ENCODE measurements at places on chromosomes 6 and 20.

DNA sequence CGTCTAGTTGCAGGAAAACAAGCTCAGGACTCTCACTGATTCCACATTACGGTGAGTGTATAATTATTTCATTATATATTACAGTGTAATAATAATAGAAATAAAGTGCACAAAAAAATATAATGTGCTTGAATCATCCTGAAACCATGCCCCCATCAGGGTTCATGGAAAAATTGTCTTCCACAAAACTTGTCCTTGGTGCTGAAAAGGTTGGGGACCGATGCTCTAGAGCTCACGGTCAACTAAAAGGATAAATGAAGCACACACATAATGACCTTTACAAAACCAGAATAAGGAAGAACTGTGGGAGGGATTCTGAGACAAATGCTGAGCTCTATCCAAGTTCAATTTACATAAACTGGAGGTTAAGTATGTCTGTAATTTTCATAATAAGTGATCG, 194.3 kb downstream of the COL19A1 start:
- DNase-seq: no peak

- DNase-seq: no peak
These were observed 96.4 kb downstream of the RPS12 start for GRCh38 chr6:132910759-132911158.

DNA sequence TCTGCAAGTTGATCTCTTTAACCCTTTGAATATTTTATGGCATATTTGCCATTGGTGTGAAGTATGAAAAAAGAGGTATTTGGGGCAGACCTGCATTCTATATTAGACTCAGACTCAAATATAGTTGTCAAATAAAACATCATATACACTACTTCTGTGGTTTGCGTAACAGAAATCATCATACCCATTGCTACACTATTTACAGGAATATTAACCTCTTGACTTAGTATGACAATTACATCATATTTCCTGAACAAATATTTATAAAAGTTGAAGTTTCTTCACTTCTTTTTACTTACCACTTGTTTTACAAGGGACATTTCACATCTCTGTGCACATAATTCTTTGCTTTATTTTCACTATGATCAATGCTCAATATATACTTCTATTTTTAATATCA, 206.0 kb downstream of the HAO1 start:
- no peak for DNase-seq

DNA sequence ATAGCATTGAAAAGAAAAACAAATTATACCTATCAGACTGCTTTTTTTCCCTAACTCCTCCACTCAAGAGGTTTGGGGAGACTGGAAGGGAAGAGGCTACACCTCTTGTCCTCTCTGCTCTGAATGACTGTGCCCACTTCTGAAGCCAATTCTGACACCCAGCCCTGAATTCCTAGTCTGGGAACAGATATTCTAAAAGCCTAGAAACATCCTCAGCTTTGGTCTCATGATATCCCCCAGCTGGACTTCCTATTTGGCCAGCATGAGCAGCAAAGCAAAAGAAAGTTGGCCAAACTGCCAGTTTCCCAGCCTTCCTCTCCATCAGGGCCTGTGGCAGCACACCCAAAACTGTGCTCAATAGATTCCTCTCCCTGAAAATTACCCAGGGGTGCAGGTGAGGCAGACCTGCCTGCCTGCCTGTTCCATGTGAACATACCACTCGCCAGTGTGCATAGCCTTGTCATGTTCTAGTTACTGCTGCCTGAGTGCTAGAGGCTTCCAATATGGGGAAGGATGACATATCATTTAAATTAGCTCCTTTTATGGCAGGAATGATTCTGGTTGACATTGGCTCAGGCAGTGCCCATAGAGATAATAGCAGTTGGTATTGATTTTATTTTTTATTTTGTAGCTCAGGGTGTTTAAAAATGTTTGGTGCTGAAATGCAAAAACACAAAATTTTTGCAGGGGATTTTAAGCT, 152.1 kb upstream of the RIN2 start:
- DNase-seq: no peak

DNA sequence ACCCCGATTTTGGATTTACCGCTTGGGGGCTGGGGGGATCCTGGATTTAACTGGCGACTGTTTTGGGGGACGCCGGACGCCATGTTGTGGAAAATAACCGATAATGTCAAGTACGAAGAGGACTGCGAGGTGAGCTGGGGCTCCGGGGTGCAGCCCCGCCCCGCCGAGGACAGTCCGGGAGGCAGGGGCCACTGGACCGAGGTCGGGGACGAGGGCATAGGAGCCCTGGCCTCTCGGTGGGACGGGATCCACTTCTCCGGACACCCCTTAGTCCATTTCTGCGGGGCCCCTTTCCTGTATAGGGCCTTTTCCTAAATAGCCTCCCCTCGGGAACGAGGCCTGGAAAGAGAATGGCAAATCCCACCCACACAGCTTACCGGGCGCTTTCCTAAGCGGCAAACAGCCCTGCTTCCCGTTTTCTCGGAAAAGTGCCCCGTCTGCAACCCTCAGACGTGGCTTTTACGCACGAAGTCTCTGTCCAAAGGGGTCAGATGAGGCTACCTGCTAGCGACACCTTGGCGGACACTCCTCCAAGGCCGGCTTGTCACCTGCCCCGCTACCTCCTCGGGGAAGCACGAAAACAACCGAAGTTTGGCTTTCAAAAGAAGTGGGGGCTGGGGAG, 469 bp downstream of the TFAP2C start:
- DNase-seq: no peak

DNA sequence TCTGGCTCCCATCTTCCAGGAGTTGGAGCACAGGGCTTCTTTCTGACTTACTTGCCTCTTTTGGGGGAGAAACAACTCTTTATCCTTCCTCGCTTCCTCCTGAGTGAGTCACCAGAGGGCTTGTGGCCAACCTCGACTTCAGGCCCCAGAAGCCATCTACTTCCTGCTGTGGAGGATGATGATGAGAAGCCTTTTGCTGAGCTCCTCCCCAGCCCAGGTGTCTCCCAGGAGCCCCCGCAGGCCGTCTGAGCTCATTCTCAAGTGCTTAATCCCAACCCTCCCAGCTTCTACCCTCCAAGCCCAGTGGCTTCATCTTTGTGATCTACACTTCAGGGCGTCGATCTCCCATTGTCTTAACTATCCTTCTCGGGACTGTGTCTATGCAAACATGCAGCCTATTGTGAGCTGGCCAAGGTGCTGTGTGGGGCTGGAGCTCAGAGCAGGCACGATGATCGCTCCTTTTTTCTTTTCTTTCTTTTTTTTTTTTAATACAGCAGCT, 27.9 kb downstream of the SDCBP2 start:
- DNase-seq: no peak

DNA sequence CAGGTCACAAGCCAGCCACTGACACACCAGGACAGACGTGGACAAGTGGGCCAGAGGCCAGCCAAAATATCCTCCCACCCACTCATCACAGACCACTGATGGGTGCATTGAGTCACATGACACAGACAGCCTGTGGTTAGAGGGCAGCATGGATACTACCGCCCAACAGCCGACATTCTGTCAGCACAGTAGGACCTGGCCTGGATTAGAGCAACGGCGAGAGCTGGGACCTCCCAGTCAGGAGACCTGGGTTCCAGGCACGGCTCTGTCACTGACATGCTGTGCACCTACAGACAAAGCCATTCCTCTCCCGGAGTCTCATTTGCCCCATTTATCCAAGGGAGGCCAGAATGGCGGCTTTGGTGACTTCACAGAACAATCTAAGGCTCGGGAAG, 8.0 kb downstream of the ZNF335 start:
- no peak for DNase-seq

DNA sequence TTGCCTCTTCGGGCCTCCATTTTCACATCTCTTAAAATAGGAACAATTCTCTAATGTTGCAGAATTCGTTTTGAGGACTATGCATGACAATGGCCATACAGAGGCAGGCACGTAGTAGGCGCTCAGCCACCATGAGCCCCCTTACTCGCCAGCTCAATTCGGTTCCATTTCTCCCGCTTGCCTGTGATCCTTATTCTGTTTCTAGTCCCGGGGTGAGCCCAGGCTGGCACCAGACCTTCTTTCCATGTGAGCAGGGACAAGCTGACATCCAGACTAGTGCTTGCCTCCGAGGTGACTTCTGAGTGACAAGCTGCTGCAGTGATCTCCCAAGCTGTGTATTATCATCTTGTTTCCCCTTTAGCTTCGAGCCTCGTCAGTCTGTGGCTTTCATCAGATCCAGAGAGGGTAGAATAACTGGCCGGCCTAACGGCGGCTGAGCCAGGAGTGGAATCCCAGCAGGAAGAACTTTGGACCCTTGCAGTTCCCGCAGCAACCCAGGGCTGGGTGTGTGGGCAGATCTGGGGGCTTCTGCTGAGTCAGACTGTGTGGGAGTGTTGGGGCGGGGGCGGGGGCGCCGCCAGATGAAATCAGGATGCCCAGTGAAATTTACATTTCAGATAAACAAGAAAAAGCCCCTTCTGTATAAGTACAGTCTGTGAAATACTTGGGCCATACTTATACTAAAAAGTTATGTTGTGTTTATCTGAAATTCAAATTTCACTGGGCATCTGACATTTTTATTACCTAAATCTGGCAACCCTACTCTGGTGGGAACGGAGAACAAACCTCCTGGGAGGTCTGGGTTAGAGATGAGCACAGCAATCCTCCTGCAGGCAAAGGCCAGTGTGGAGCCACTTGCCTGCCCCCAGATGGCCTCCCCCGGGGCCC, 10.9 kb downstream of the BANF2 start:
- DNase-seq: no peak

DNA sequence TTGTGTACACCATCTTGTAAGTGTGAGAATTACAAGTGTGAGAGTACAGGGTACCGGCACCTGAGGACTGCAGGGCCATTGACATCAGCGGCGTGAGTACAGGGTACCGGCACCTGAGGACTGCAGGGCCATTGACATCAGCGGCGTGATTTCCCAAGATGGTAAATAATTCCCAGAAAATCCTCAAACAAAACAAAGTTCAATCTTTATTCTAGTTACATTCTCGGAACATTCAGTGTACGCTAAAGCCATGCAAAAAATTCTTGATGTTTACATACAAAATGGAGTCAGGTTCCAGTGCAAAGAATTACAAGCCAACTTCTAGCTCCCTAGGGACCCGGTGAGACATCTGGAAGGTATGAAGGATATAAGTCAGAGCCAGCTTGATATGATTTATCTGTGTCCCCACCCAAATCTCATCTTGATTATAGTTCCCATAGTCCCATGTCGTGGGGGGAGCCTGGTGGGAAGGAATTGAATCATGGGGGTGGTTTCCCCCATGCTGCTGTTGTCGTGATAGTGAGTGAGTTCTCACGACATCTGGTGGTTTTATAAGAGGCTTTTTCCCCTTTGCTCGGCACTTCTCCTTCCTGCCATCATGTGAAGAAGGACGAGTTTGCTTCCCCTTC, 172.7 kb downstream of the TTLL2 start:
- no peak for DNase-seq

DNA sequence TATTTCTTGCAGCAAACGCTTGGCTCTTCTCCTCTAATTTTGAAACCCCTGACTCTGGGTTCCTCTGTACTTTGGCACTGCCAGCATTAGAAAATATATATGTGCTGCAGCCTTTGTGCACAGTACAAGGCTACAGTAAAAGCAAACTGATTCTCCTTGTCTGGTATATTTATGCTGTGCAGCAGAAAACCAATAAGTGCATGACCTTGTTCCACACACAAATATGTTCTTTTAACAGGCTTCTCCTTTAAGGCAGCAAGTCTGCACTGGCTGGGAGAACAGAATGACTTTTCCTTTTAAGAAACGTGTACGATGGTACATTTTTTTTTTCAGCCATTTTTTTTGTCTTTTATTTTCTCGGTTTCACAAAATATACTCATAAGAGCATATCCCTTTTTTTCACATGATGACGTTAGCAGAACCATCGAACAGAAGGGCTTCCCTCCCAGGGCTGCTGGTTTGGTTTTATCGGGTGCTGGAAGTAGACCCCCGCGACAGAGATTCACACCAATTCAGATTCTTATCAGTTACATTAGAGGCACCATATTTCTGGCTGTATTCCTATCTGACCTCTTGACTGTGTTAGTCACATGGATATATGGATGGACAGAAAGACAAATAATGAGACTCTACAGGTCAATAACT, 129.9 kb upstream of the ARID1B start:
- DNase-seq: no peak

- no peak for DNase-seq
These were observed 66.9 kb upstream of the CDH4 start for GRCh38 chr20:61185181-61185580.

DNA sequence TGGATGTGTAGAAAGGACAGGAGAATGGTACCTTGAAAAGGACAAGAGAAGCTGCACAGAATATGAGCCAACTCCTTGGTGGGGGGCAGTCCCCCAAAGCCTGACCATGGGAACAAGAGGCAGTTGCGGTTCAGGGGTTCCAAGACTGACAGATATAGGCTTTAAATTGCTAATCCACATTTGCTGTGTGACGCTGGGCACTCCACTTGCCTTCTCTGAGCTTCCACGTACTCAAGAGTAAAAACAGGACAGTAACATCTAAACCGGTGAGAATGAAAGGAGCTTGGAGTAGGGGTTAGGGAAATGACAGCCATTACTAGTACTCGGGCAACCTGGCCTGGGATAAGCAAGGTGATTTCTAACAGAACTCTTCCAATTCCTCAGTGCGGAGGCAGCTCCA, 57.9 kb upstream of the LRFN2 start:
- DNase-seq: no peak

- no peak for DNase-seq
These were observed 5.3 kb downstream of the KCNK5 start for GRCh38 chr6:39224011-39224410.

- DNase-seq: no peak
These were observed 101.2 kb downstream of the NUS1 start for GRCh38 chr6:117776441-117776840.

DNA sequence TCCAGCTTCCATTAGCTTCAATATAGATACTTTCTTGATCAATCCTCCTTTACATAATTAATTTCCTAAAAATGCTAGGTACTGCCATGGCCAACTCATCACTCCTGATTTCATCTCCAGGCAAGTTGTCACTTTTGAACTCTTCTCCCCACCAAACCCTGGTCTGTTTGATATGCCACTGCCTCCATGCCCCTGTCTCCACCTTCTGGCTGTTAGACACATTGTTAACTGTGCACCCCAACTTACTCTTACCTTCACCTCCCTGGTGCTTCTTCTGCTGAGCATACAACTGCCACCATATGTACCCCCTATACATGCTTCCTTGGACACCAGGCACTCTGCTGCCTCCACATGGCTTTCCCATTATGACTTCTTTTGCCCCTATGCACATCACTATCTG, 21.9 kb upstream of the AIG1 start:
- DNase-seq: no peak

Measured in stimulated activated CD8-positive, alpha-beta memory T cell treated with anti-CD3 and anti-CD28 coated beads, Interleukin-4, amount 100 ng/mL, for 1 hour (primary cell).